ENCODE measurements at places on chromosomes 1 and 21.

GRCh38 chr1:200294241-200294640, 115.6 kb downstream of the ZNF281 start:
- no peak for DNase-seq

GRCh38 chr21:34704119-34704518, 35.3 kb downstream of the CLIC6 start:
- no peak for DNase-seq

DNA sequence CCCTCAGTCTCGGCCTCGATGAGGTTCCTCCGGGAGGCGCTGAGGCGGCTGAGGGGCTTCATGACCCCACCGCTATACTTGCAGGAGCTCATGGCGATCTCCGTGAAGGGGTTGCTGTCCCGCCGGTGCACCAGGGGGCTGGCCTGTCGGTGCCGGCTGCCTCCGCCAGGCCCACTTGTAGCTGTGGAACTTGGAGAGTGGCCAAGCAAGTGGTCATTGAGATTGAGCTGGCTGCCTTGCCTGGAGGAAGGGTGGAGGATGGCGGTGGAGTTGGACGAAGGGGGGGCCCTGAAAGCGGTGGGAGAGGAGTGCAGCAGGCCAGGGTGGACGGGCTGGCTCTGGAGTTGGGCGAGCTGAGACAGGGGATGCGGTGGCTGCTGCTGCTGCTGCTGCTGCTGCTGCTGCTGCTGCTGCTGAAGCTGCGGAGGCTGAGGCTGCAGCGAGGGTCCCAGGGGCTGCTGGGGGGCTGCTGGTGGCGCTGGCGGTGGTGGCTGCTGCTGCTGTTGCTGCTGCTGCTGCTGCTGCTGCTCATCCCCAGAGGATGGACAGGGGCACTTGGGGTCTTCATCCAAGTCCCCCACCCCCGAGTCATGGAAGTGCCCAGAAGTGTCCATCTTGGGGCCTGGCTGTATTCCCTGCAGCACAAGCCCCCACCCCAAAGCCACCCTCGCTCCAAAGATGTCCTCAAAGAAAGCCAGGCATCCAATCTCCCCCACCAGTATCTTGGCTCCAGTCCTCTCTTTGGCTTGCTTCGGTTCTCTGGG, 548 bp downstream of the KCNN3 start:
- DNase-seq: no peak

GRCh38 chr1:214850432-214851050, 232.0 kb upstream of the KCNK2 start:
- DNase-seq: no peak

DNA sequence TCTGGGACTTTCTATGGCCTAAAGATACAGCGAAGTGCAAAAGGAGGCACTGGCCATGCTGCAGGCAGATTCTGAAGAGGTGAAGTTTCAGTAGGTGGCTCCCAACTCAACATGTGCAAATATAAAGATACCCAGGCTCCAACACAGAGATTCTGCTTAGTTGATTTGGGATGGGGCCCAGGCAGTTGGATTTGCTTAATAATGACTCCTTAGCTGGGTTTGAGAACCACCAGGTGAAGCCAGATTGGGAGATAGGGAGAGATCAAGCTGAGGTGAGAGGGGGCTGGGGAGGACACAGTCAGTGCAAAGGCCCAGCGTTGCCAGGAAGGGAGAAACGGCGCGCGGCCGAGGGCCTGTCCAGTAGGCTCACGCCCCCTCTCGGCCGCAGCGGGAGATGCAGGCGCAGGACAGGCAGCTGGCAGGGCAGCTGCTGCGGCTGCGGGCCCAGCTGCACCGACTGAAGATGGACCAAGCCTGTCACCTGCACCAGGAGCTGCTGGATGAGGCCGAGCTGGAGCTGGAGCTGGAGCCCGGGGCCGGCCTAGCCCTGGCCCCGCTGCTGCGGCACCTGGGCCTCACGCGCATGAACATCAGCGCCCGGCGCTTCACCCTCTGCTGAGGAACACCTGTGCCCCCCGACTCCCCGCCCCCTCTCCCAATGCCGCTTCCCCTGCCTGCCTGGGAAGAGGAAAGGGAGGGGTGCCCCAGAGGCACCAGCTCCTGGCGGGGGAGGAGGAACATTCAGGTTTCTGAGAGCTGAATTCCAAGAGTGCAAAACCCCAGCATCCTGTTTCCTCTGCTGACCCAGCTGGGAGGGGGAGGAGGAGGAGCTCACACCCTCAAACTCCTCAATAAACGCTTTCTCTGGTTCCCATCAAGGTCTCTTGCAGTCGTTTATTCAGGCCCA, 1.2 kb downstream of the FAM167B start:
- peak; percentile 72 for DNase-seq

DNA sequence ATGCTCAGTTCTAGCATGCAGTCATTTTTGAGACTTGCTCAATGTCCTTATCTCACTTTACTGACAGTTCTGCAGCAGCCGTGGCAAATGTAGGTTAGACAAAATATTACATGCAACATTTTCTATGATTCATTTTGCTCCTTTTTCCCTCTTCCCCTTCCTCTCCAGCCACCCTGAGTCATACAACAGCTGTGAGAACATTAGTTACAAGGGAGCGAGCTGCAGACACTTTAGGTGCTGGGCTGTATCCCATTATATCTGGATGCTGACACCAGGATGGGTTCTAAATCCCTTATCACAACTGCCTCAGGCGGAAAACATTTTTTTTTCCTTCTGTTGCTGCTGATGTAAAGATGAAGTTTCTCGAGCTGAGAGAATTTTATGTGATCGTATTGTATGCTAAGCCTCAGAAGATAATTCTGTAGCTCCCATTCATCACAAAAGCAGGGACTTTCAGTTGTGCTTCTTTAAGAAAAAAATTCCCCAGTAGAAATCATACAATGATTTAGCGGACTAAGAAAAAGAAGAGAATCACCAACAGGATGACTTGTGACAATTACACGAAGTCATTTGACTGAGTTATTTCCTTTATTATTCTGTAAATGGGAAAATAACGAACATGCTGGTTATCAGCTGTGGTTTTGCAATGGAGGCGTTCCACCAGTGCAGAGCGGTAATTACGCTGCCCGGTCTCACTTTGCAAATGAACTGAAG, 345.0 kb downstream of the DISC1 start:
- DNase-seq: no peak

Data from stimulated activated CD8-positive, alpha-beta memory T cell treated with anti-CD3 and anti-CD28 coated beads, Interleukin-4, amount 100 ng/mL, for 24 hours (primary cell).